ENCODE measurements at places on chromosomes 7 and 10. TPM values are rescaled to one million over a fixed set of nuclear protein-coding genes. Genes with fewer than 3 reads are reported as not detected.

TAS2R38 gene
- not detected for total RNA-seq

HIBADH gene
- total RNA-seq: 20.9 TPM

DENND11 gene
- 32.2 TPM for total RNA-seq

DNA sequence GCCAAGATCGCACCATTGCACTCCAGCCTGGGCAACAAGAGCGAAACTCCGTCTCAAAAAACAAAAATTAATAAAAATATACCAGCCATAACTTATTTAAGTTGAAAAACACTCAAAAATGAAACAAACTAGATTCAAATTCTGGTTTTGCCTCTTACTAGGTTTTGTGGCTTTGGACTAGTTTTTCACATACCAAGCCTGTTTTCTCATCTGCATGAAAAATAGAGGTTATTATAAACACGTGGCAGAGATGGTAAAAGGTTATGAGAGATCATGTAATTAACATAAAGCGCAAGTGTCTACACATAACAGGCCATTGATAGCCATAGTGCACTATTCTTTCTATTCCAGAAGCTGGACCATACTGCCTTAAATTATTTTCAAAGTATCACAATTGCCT, 35.5 kb upstream of the CABCOCO1 start:
- H3K27me3 ChIP-seq: no peaks in the 10 kb centered on the region
- H3K36me3 ChIP-seq: no peaks in the 10 kb centered on the region

GRCh38 chr10:24685958-24686540, 37.6 kb downstream of the ARHGAP21 start:
- H3K4me1 ChIP-seq: peaks cover 6% of the 10 kb centered on the region
- no peak overlapping the region for H3K27ac ChIP-seq
- H3K4me3 ChIP-seq: no peak overlapping the region
- no peaks in the 10 kb centered on the region for H3K36me3 ChIP-seq
- DNase-seq: no peak
- H3K27me3 ChIP-seq: no peaks in the 10 kb centered on the region

DNA sequence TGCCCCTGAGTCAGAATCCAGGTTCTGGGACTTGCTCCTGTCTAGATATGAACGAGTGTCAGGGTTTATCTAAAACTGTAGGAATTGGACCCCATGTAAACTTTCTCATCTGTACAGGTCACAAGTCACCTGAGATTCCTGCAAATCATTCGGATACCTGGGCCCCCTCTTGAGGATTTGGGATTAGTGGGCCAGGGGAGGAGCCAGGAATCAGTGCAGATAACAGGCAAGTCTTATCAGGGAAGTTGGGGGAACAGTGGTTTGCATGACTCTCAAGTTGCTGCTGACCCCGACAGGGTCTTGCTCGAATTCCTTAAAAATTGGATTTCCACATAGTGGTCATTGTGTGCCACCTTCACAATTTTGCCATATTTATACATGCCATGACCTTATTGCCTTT, 188.4 kb upstream of the LYZL1 start:
- peaks cover 8% of the 10 kb centered on the region for H3K27me3 ChIP-seq
- H3K4me1 ChIP-seq: no peaks in the 10 kb centered on the region
- H3K36me3 ChIP-seq: no peaks in the 10 kb centered on the region
- H3K4me3 ChIP-seq: no peak overlapping the region

GRCh38 chr10:17758200-17758599, 6.2 kb downstream of the TMEM236 start:
- H3K27me3 ChIP-seq: no peaks in the 10 kb centered on the region
- peaks cover 5% of the 10 kb centered on the region for H3K4me1 ChIP-seq
- H3K4me3 ChIP-seq: no peak overlapping the region
- no peaks in the 10 kb centered on the region for H3K36me3 ChIP-seq
- no peak overlapping the region for H3K27ac ChIP-seq

DNA sequence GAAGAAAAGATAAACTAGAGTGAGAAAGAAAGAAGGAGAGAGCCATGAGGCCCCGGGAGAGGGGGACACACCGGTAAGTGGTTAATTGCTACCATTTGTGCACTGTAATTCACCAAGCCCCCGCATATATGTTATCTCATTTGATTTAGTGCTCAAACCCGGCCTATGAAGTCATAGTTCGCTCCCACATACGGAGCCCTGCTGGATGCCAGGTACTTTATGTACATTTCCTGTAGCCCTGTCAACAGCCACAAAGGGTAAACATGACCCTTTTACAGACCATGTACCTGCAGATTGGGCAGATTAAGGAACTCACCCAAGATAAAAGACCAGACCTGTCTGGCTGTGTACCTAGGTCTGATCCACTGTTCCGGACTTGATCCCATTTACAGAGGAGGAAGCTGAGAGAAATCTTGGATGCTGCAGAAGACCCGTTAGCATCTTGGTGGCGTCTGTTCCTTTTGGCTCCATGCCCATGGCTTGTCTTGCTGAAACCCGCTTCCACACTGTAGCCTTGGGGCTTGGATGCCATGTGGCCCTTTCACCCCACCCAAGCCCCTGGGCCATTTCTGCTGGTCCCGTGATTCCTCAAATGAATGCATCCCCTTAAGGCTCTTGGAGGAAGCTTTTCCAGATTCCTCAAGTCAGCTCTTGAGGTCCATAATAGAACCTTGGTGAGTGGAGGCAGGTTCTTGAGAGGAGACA, 32.3 kb downstream of the FAM241B start:
- H3K4me3 ChIP-seq: no peak overlapping the region
- no peak for DNase-seq
- no peaks in the 10 kb centered on the region for H3K4me1 ChIP-seq
- H3K36me3 ChIP-seq: no peaks in the 10 kb centered on the region
- H3K27me3 ChIP-seq: peaks cover 8% of the 10 kb centered on the region
- H3K27ac ChIP-seq: no peak overlapping the region

GRCh38 chr10:70479626-70480238, 1.2 kb downstream of the PALD1 start:
- H3K27me3 ChIP-seq: peaks cover 11% of the 10 kb centered on the region
- peak overlapping the region; percentile 67 for H3K4me3 ChIP-seq
- H3K4me1 ChIP-seq: peaks cover 48% of the 10 kb centered on the region
- peak overlapping the region; percentile 31 for H3K27ac ChIP-seq
- DNase-seq: peak; percentile 15

DNA sequence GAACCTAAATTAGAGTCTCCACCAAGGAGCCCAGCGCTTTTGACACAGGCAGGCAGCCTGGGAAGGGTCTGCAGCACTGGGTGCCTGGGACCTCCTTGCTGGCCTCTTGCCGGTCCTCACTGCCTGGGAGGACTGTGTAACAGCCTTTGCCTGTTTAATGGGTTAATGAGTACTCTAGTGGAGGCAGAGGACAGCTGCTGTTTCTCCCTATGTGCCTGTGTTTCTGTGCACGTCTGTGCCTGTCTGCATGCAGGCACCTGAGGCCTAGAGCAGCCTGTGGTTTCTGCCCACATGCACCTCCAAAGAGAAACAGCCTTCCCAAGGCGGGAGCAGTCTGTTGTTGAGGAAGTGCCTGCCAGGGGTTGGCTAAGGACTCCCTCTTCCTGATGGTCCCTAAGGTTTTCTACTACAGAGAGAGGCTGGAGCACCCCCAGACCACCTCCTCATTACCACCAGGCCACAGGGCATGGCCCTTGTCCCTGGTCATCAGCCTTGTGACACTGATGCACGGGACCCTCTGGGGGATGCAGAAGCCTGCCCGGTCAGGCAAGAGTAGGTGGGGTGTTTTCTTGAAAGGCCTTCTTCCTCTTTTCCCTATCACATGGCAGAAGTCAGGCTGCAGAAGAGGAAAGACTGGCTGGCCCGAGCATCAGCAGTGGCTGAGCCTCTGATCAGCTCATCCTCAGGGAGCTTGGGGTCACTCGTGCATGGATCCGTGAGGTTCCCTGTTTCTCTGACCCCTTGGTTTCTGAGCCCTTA, 14.2 kb downstream of the SLC29A3 start:
- H3K27ac ChIP-seq: no peak overlapping the region
- no peaks in the 10 kb centered on the region for H3K4me1 ChIP-seq
- no peaks in the 10 kb centered on the region for H3K27me3 ChIP-seq
- DNase-seq: no peak

DNA sequence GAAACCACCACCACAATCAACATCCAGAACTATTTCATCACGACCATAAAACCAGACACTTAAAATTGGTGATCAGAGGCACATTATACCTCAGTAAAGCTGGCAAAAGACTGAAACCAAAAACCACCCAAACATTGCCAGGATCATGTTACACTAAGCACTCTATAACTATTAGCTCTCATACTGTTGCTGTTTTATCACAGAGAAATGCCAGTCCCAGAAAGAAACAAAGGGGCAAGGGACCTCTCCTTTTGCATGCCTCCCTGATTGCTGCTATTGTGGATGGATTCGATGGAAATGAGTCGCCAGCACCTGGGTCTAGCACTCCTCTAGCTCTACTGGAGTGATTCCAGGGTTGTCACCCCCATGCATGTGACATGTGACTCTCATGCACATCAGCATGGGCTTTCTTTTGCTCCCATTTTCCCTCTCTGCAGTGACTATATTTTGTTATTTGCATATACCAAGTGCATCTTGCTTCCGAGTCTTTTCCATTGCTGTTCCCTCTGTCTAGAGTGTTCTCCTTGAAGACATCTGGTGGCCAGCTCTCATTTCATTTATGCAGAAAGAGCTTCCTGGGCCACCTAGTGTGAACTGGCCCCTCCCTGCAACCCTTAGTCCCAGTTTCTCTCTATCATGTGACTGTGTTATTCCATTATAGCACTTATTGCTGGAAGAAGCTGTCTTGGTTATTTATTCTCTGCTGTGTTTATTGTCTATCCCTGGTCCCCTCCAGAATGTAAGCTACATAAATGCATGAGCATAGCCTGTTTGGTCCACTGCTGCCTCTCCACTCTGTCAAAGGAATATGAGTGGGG, 300.6 kb downstream of the PLXNA4 start:
- no peak for DNase-seq
- no peaks in the 10 kb centered on the region for H3K4me1 ChIP-seq
- H3K4me3 ChIP-seq: no peak overlapping the region

GRCh38 chr10:82206831-82207230, 331.8 kb downstream of the NRG3 start:
- no peak overlapping the region for H3K27ac ChIP-seq
- H3K36me3 ChIP-seq: no peaks in the 10 kb centered on the region
- no peaks in the 10 kb centered on the region for H3K27me3 ChIP-seq
- DNase-seq: no peak

DNA sequence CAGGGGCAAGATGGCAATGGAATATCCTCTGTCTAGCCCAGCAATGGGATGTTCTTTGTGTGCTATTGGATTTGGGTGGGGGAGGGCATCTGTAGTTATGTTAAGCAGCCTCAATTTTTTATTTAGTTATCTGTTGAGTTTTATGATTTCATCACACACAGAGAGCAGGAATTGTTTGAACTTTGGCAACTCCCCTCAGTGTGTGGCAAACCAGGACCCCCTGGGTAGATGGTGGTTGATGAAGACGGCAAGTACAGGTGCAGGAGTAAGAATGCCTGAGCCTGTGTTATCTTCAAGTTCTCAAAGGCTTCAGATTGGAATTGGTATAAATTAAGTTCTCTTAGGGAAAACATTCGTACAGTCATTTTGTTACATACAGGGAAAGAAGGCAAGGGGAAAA, 142.4 kb upstream of the SAMD8 start:
- no peak for DNase-seq
- H3K27ac ChIP-seq: peak overlapping the region; percentile 90
- H3K27me3 ChIP-seq: no peaks in the 10 kb centered on the region
- H3K36me3 ChIP-seq: peaks cover 17% of the 10 kb centered on the region
- peaks cover 45% of the 10 kb centered on the region for H3K4me1 ChIP-seq

Measured in activated CD8-positive, alpha-beta T cell treated with anti-CD3 and anti-CD28 coated beads for 36 hours (primary cell).